AG08396 (cell line): ENCODE measurements at places on chromosomes 5 and 9.

DNA sequence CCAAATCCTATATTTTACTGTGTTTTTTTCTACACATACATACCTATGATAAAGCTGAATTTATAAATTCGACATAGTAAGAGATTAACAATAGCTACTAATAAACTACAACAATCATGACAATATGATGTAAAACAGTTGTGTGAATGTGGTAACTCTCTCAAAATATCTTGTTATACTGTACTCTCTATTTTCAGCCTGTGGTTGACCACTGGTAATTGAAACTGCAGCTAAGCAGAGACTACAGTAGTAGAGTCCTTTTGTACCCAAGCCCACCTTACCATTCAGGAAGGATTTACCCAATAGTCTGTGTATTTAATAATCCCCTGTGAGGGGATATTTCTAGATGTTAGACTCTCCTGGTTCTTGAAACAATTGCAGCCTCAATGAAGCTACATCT is 86.7 kb downstream of the FAM114A2 start:
- no peak for DNase-seq

DNA sequence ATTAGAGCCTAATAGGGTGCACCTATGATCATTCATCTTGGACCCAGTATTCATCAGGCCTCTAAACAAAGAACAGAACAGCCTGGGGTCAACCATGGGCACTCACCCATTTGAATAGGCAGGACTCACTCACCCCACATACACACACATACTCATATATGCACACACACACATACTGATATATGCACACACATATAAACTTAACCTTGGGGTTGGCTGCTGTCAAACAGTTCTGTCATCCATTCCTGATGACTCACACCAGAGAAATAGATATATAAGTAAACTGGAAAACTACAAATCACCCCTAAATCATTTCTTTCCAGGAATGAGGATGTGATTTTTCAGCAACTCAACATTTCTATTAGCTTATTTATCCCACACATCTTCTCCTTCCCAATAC is 51.3 kb downstream of the ARL15 start:
- no peak for DNase-seq

DNA sequence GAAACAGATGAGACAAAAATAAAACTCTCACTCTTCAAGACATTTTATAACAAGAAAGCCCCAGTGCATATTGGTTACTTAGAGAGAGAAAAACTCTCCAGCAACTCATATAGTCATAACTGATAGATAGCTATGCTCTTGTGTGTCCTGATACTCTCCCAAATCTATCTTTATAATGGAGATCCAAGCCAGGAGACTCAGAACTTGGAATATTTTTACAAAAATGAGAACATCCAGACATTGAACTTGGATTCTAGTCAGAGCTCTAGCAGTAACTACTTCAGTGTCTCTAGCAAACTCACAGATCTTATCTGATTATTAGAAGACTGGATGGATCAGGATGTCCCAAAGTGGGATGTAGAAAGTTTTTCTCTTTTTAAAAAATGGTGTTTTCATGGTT is 412.7 kb upstream of the BRINP1 start:
- DNase-seq, result no peak

DNA sequence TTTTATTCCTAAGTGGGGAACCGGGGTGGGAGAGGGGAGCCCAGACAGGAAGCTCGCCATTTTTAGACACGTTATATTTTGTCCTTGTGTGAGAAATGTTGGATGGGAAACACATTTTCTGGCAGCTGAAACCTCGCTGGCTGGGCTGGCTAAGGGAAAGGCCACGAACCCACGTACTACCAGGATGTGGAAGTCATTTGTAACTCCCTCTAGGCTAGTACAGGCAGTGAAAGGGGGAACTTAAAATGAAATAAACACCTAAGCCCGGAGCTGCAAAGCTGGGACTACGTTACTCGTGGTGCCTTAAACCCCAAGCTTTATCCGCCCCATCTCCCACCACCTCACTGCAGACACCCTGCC is 42.5 kb downstream of the TMEM174 start:
- DNase-seq, result no peak

GRCh38 chr5:169629847-169630548 is 7.1 kb upstream of the DOCK2 start:
- DNase-seq, result peak; percentile 77

- DNase-seq, result no peak
Measured at GRCh38 chr5:175854231-175855040, 16.9 kb upstream of the CPLX2 start.
